ENCODE measurements at places on chromosomes 12 and 14.

GRCh38 chr12:14322403-14322802 lies 43.1 kb upstream of the ATF7IP start:
- no peaks in the 10 kb centered on the region for H3K4me1 ChIP-seq
- no peak overlapping the region for H3K27ac ChIP-seq
- no peaks in the 10 kb centered on the region for H3K36me3 ChIP-seq
- DNase-seq: no peak
- no peaks in the 10 kb centered on the region for H3K27me3 ChIP-seq

- no peaks in the 10 kb centered on the region for H3K4me1 ChIP-seq
- no peak overlapping the region for H3K27ac ChIP-seq
Measured at GRCh38 chr12:128606538-128606937, 217.2 kb downstream of the SLC15A4 start.

GRCh38 chr12:14952299-14952921 lies 9.0 kb downstream of the ARHGDIB start:
- no peaks in the 10 kb centered on the region for H3K36me3 ChIP-seq
- H3K4me3 ChIP-seq: no peak overlapping the region
- H3K4me1 ChIP-seq: peaks cover 39% of the 10 kb centered on the region

DNA sequence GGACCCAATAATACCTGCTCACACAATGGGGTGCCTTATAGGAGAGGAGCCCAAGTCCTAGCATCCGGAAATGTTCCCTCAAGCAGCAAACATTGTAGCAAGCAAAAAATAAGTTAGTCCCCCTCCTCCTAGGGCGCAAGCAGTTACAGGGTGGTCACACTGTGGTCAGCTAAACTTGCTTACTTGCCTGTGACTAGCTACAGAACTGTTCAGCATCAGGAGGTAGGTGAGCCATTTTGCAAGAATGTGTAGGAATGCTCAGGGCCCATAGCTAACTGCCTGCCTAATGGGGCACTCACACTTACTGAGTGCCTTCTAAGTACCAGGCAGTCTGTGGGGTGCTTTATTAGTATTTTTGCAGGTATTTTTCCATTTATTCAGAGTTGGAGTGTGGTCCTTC lies 154.6 kb upstream of the GRIN2B start:
- no peak overlapping the region for H3K27ac ChIP-seq
- H3K4me1 ChIP-seq: no peaks in the 10 kb centered on the region
- H3K27me3 ChIP-seq: no peaks in the 10 kb centered on the region
- H3K36me3 ChIP-seq: no peaks in the 10 kb centered on the region

DNA sequence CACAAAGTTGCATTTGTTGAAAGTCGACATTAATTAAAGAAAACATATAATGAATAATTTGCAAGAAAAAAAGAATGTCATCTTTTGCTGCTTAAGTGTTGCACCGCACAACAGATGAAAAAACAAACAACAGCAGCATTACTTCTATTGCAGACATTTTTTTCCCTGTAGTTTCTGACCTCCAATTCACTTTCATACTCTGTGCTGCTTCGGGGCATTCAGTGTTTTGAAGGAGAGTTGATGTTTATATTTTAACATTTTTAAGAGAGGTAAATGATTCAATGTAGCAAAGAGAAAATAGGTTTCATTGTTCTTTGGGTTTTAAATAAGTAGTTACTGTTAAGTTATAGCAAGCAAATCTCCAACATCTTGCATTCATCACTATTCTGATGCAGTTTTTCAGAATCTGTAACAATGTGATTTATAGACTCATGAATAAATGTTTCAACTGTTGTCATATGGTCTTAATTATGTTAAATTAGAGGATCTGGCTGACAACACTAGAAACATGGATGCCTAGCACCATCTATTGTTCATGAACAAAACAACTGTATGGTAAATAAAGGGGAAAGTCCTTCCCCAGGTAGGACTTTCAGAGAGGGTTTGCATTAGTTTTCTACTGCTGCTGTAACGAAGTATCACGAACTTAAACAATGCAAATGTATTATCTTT lies 168.1 kb downstream of the BCAT1 start:
- no peak overlapping the region for H3K27ac ChIP-seq
- H3K27me3 ChIP-seq: no peaks in the 10 kb centered on the region
- H3K4me1 ChIP-seq: peaks cover 13% of the 10 kb centered on the region
- H3K4me3 ChIP-seq: no peak overlapping the region
- H3K36me3 ChIP-seq: no peaks in the 10 kb centered on the region

DNA sequence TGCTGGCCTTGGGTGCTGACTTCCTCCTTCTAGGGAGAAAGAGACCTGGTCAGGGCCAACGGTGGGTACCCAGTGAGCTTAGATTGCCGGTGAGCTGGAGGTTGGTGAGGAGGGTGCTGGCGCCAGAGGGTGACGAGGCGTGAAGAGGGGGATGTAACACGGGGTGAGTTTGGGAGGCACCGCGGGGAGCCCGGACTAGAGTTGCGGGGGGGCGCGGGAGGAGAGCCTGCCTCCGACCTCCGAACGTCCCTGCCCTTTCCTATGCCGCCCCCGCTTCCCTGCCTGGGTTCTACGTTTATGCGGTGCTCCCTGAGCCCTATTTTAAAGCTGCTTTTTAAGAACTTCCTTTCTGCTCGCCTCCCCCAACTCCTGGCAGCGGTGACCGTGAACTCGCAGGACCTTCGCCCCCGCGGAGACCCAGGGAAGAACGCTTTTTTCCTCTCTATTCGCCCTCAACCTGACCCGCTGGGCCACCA lies 18.6 kb downstream of the OR6S1 start:
- no peak overlapping the region for H3K27ac ChIP-seq
- no peaks in the 10 kb centered on the region for H3K36me3 ChIP-seq
- H3K4me3 ChIP-seq: peak overlapping the region; percentile 38
- no peaks in the 10 kb centered on the region for H3K27me3 ChIP-seq
- DNase-seq: no peak

DNA sequence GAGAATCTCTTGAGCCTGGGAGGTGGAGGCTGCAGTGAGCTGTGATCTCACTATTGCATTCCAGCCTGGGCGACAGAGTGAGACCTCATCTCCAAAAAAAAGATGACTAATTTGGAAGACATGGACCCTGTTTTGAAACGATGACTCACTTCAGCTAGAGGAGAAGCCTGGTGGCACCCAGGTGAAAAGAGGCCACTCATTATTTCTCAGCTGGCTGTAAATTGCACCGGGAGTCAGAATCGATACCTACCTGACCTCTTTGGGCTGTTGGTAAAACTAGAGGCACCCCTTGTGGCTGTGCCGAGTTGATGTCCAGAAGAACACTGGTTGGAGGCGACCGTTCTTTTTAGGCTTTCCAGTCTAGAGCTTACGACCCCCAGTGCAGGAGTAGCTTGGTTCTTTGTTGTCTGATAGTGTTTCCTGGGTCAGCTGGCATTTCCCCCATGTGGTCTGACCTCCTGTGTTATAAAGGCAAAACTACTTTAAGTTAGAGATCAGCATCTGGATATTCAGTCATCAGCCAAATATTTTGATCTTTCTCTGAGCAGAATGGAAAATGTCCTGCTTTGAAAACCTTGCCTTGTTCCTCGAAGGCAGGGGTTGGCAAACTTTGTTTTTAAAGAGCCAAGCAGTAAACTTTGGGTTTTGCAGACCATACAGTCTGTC lies 93.2 kb downstream of the CHST11 start:
- DNase-seq: no peak
- no peak overlapping the region for H3K4me3 ChIP-seq
- no peaks in the 10 kb centered on the region for H3K27me3 ChIP-seq
- H3K27ac ChIP-seq: no peak overlapping the region
- peaks cover 20% of the 10 kb centered on the region for H3K4me1 ChIP-seq
- no peaks in the 10 kb centered on the region for H3K36me3 ChIP-seq

- no peaks in the 10 kb centered on the region for H3K27me3 ChIP-seq
- peak overlapping the region; percentile 93 for H3K4me3 ChIP-seq
- H3K4me1 ChIP-seq: peaks cover 76% of the 10 kb centered on the region
- H3K36me3 ChIP-seq: peaks cover 18% of the 10 kb centered on the region
Measured at GRCh38 chr12:6553051-6553868, 2.6 kb downstream of the IFFO1 start.

DNA sequence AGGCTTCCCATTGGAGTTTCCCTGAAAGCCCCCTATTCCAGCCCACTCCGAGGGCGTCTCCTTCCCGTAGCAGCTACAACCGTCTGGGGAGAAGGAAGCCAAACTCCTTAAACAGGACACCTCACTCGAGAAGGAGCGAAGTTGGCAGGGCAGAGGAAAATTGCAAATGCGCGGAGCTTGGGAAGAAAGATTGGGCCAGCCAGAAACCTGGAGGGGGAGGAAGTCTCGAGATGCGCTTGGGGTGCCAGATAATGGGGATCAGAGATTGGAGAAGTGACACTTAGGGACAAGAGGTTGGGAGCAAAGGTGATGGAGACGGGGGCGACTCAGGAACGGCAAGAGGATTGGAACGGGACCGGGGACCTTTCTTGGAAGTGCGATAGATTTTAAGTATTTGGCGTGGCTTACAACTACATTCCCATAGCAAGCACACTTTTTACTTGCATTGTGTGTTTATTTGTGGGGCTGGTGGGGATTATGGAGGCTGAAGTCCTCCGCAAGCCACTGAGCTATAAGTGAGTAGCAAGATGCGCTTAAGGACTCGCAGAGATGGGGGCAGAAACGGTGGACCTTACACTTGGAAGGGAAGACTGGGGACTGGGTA lies 926 bp downstream of the HRK start:
- no peak for DNase-seq
- no peak overlapping the region for H3K27ac ChIP-seq
- no peaks in the 10 kb centered on the region for H3K36me3 ChIP-seq
- H3K27me3 ChIP-seq: peaks cover 22% of the 10 kb centered on the region
